ENCODE measurements at places on chromosomes 7 and 10.

DNA sequence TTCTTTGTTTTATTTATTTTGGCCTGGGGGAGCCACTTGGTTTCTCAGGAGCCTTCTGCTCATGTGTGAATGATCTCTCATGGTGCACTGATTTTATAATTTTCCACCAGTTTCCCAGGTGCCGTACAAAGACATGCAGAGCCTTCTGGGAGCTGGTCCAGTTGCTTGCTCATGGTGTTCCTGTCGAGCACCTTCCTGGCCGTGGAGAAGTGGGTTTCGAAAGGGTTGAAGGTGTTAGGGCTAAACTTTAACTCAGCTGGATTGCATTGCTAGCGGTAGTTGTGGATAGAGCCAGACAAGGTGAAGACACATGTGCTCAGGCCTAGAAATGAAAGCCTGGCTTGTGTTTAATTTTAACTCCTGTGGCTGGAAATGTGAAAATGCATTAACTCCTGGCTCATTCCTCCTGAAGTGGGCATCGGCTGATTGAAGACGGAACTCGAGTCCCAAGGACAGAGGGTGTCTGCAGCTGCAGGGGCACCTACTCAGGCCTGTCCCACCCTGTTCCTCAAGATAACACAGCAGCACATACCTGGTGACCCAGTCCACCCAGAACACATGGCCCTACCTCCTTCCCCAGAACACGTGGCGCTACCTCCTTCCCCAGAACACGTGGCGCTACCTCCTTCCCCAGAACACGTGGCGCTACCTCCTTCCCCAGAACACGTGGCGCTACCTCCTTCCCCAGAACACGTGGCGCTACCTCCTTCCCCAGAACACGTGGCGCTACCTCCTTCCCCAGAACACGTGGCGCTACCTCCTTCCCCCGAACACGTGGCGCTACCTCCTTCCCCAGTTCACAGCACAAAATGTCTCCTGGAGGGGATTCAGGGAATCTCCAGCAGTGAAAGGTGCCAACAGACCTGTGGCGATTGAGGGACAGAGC lies 133.2 kb downstream of the WDR37 start:
- DNase-seq = no peak

DNA sequence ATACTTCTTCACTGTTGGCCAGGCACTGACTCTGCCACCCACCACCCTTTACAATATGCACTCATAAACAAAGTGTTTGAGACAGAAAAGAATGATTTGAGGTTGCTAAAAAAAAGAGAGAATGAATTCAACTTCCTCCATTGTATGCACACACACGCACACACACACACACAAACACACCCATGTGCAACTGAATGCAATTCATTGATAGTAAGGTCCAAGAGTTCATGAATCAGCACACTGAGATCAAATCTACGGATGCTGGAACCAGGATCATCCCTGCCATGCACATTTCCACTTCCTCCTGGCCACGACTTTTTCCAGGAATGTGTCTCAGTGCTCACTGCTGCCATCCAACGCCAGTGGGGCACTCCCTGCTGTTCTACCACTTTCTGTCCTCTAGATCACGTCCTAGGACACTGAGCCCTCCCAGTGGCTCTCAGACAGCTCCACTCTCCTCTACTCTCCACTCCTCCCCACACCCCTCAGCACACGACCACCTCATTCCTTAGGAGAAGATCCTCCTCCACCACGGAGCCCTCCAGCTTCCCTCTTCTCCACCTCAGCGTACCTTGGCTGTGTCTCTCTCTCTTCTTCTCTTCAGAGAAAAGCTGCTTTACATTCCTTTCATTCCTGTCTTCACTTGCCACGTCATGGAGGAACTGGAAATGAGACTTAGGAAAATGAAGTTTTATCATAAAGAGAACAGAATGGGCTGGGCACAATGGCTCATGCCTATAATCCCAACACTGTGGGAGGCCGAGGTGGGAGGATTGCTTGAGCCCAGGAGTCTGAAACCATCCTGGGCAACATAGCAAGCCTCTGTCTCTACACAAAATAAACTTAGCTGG lies 12.0 kb upstream of the TMEM213 start:
- DNase-seq = no peak

GRCh38 chr10:103499881-103500280 lies 6.4 kb downstream of the NEURL1 start:
- DNase-seq = no peak

- no peak for DNase-seq
Measured at GRCh38 chr7:25756601-25757000, 395.4 kb upstream of the NFE2L3 start.

DNA sequence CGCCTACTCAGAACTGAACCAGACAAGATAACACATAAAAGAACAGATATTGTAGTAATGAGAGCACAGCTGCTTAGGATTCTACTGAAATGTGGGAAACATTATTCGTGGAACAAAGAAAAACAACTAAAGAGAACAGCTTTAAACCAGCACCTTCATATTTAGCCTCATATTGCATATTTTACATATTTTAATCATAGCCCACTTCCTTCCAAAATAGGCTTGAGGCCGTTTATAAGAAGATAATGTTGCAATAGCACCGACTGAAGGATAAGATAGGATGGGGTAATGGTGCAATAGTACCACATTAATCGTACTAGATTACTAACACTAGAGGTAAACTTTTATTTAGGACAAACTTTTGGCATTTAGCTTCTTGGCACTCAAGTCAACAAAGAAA lies 71.3 kb downstream of the KCND2 start:
- no peak for DNase-seq
